ENCODE measurements at places on chromosomes 4 and X. TPM values are rescaled to one million over a fixed set of nuclear protein-coding genes. Genes with fewer than 3 reads are reported as not detected.

Gene INTS12
- 15.4 TPM for total RNA-seq

Gene SYP
- 1.5 TPM for total RNA-seq

Gene TRPC5OS
- total RNA-seq: not detected

DNA sequence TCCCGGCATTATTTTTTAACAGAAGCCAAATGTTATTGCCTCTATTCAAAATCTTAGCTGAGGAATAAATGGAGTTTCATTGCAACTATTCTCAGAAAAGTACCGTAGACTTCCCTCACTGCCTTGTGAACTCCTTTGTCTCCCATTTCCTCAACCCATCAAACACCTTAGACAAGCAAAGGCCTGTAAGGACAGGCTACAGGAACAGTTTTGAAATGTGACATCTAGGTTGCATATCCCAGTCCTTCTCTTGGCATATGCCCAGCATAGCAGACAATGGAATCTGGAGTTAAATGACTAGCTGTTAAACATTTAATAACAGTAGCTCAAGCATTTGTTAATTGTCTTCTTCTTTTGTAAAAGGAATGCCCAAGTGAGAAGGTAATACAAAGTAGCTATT lies 1371.7 kb downstream of the STIM2 start:
- DNase-seq: no peak

- no peak for DNase-seq
Measured at GRCh38 chr4:101953949-101954348, 163.4 kb downstream of the BANK1 start.

DNA sequence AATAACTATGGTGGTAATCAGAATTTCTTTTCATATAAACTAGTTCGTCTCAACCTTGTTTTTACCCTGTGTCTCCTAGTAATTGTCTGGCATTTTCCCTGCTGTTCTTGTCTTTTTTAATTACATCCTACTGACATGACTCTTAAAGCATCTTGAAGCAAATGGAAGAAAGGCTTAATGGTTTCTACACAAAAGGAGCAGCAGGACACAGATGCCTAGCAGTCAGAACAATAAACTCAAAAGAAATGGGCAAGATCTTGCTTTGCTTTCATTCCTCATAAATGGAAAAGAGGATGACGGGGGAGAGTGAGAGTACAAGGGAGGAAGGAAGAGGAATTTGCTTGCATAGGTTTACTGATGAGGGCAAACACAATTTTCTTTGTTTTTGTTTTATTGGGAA lies 293.2 kb upstream of the EMCN start:
- DNase-seq: no peak

DNA sequence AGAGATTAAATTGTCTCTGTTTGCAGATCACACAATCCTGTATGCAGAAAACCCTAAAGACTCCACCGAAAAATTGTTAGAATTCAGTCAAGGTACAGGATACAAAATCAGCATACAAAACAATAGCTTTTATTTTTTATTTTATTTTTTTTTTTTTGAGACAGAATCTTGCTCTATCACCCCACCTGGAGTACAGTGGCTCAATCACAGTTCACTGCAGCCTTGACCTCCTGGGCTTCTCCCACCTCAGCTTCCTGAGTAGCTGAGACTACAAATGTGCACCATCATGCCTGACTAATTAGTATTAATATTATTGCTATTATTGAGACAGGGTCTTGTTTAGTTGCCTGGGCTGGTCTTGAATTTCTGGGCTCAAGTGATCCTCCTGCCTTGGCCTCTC lies 8.9 kb upstream of the PLXNB3 start:
- no peak for DNase-seq

- no peak for DNase-seq
Measured at GRCh38 chr4:174650711-174651355, 128.5 kb upstream of the HPGD start.

- no peak for DNase-seq
Measured at GRCh38 chr4:178665916-178666315, 1223.7 kb upstream of the AGA start.

DNA sequence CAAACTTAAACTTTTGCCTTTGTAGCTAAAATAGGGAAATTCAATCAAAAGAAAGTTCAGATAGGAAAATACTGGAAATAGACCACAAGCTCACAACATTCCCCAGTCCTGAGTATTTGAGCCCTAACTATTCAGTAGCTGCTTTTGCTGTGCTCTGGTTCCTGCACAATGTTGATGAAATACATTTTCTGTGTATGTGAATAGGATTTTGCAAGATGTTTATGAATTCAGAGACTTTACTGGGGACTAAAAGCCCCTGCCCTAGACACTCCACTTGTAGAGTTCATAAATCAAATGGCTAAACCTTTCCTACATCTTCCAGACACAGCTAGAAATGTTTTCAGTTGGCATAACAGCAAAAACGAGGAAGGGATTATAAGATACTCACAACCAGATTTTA lies 105.9 kb downstream of the FBXO8 start:
- DNase-seq: no peak

GRCh38 chrX:17767734-17768133 lies 30.4 kb downstream of the SCML1 start:
- DNase-seq: no peak

DNA sequence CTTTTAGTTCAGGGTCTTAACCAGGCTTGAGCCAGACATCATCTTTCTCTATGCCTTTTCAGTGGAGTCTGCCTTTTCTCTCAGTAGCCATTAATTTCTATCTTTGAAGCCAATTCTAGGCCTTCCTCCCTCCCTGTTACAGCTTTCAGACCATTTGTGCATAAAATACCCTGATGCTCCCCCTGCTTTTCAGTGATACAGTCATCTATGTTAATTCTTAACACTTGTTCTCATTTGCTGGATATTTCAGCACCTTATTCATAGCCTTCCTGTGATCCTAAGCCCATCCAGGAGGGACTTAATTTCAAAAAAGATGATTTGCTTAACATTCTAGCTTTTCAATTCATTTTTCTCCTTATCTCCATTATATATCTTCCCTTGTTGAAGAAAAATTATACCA lies 42.3 kb downstream of the ANXA10 start:
- no peak for DNase-seq

GRCh38 chrX:147376601-147377422 lies 534.9 kb upstream of the FMR1 start:
- no peak for DNase-seq

DNA sequence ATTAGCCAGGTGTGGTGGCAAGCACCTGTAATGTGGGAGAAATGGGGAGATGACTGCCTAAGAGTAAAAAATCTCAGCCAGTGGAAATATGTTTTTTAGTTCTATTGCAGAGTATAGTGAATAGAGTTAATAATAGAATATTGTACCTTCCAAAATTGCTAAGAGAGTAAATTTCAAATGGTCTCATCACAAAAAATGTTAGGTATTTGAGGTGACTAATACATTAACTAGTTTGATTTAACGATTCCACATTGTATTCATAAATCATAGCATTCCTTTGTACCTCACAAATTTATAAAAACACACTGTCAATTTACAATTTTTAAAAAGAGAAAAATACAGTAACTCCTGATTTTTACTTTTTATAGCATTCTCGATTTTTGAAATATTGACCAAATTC lies 681.5 kb upstream of the EPHA5 start:
- no peak for DNase-seq

DNA sequence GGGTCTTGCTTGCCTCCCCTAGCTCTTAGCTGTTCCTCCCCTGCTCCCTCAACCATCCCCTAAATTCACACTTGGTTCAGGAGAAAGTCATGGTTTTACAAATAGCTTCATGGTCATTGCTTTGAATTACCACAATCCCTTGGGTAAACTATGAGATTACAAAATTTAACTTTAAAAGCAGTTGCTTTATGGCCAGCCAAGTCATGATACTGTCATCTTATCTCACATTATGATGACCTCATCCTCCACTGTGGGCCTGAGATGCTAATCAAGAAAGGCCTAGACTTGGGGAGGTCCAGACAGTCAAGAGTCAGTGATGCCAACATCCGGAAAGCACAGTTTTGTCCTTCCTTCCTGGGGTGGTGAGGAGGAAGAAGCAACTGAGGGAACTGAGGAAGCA lies 10.5 kb upstream of the FGF16 start:
- DNase-seq: no peak

DNA sequence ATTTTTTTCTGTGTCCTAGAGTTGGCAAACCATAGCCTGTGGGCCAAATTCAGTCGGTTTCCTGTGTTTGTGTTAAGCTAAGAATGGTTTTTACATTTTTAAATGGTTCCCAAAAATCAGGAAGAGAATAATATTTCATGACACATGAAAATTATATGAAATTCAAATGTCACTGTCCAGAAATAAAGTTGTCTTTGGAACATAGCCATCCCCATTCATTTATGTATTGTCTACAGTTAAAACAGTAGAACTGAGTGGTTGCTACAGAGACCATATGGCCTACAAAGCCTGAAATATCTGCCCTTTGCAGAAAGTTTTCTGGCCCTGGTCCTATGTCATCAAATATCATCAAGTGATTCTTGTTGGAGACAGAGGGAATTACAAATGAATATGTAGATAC lies 15.5 kb downstream of the FRMPD4 start:
- no peak for DNase-seq

- no peak for DNase-seq
Measured at GRCh38 chr4:48405924-48406323, 64.6 kb downstream of the SLAIN2 start.

GRCh38 chrX:97995834-97996233 lies 1112.1 kb downstream of the RPA4 start:
- no peak for DNase-seq

- DNase-seq: no peak
Measured at GRCh38 chrX:131617182-131617581, 73.3 kb downstream of the OR13H1 start.

DNA sequence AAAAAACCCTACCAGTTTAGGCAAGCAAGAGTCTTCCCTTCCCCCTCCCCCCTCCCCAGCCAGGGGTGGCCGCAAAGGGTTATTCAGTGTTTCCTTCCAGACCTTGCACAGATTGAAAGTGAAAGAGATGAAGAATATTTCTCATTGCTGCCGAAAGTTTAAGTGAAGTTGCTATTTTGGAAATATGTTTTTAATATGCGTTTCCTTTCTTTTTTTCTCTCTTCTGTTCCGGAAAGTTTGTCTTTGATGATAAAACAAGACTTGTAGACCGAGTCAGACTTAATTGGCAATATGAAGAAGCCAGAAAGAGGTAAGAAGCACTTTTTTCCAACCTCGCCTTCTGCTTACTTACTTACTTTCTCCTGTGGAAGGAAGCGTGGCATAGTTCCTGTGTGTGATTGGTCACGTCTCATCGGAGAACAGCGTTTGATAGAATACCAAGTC lies 58.5 kb upstream of the CLCN4 start:
- no peak for DNase-seq

- DNase-seq: no peak
Measured at GRCh38 chr4:40294339-40294738, 40.8 kb upstream of the CHRNA9 start.

- DNase-seq: no peak
Measured at GRCh38 chr4:120557372-120557771, 365.2 kb downstream of the PRDM5 start.

Data from osteocyte (in vitro differentiated cells).